ENCODE measurements at places on chromosomes 3 and 15.

- no peaks in the 10 kb centered on the region for H3K27me3 ChIP-seq
- no peaks in the 10 kb centered on the region for H3K4me1 ChIP-seq
- no peak for DNase-seq
These were observed 7.9 kb upstream of the WDR6 start for GRCh38 chr3:48999085-48999858.

DNA sequence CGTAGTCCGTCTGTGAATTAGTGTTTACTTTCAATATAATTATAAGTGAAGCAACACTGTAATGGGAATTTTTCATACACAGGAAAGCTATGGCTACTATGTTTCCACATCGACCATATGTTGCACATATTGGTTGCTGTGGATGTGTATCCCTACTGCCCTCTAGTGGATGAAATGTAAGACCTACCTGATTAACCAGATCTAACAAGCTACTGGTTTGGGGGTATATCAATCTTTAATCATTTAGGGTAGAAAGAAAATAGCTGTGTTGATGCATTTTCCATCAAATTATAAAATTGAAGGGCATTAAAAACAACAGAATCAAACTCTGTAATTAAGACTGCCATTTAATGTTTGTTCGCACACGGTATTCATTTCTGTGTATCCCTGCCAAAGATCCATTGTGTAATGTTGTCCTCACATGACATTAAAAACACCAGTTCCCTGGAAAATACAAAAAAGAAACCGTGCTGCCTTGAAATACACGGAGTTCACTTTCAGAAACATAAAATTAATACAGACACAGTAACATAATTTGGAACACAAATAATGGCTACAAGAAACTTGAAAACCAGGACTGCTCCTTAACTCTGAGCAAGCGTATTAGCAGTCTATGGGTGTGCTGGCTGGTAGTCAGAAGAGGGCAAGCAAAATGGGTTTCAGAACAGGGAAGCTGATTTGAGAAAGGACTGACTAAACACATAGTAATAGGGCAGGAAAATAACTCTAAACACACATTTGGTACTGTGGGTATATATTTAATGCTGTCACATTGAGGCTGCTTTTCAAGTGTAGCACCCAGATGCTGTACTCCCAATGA is 125.1 kb downstream of the TIGIT start:
- H3K4me1 ChIP-seq: no peaks in the 10 kb centered on the region
- no peak overlapping the region for H3K4me3 ChIP-seq
- H3K36me3 ChIP-seq: no peaks in the 10 kb centered on the region

GRCh38 chr3:130918328-130918727 is 24.4 kb downstream of the ATP2C1 start:
- no peak for DNase-seq
- H3K4me3 ChIP-seq: no peak overlapping the region
- no peak overlapping the region for H3K27ac ChIP-seq
- H3K4me1 ChIP-seq: no peaks in the 10 kb centered on the region

DNA sequence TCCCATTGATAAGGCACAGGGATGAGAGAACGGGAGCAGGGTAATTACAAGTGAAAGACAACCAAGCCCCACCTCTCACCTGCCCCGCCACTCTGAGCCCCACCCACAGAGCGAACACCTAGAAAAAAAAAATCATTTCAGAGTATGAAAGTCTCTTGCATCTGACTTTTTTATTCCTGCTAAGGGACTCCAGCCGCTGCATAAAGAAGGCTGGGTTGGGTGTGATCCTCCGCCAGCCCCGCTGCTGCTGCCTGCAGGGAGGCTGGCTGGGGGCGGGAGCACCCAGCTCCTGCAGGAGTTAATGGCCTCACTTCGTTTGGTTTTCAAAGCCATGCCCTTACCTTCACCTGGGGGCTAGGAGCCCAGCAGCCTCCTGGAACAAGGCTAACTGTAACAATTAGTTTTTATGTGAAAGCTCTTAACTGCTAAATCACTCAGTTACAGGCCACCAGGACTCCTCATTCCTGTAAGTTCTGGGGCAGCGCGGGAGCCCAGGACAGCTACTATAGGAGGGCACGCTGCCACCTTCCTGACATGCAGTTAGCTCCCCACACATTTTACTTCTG is 78.0 kb upstream of the SNRPA1 start:
- no peaks in the 10 kb centered on the region for H3K36me3 ChIP-seq
- H3K4me1 ChIP-seq: peaks cover 5% of the 10 kb centered on the region
- H3K4me3 ChIP-seq: peak overlapping the region; percentile 44
- H3K27ac ChIP-seq: no peak overlapping the region
- H3K27me3 ChIP-seq: no peaks in the 10 kb centered on the region

DNA sequence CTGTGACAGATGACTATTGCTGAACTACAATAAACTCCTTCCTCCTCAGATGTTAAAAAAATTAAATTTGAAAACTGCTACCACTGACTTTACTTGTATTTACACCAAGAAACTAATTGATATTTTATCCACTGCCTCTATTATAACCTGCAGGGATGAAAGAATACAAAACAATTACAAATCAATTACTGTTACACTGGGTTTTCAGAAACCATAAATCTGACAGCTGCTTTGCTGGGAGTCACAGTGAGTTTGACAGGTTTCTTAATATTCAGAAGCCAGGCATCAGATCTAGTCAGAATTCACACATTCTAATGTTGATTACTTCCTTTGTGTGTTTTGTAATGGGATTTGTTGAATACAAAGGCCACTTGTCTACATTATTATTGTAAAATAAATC is 252.6 kb upstream of the MRPL3 start:
- no peak for DNase-seq
- no peaks in the 10 kb centered on the region for H3K4me1 ChIP-seq
- H3K36me3 ChIP-seq: peaks cover 10% of the 10 kb centered on the region
- no peak overlapping the region for H3K27ac ChIP-seq
- no peaks in the 10 kb centered on the region for H3K27me3 ChIP-seq

- no peaks in the 10 kb centered on the region for H3K4me1 ChIP-seq
- no peaks in the 10 kb centered on the region for H3K36me3 ChIP-seq
- H3K4me3 ChIP-seq: no peak overlapping the region
- no peaks in the 10 kb centered on the region for H3K27me3 ChIP-seq
- DNase-seq: no peak
- H3K27ac ChIP-seq: no peak overlapping the region
These were observed 22.9 kb downstream of the MITF start for GRCh38 chr3:69761896-69762767.

- no peaks in the 10 kb centered on the region for H3K27me3 ChIP-seq
- no peak overlapping the region for H3K4me3 ChIP-seq
- peaks cover 92% of the 10 kb centered on the region for H3K36me3 ChIP-seq
- no peak overlapping the region for H3K27ac ChIP-seq
These were observed 11.0 kb downstream of the THBS1 start for GRCh38 chr15:39591896-39592315.

- no peak overlapping the region for H3K27ac ChIP-seq
- no peak overlapping the region for H3K4me3 ChIP-seq
- DNase-seq: no peak
- H3K27me3 ChIP-seq: no peaks in the 10 kb centered on the region
These were observed 631.4 kb upstream of the MDFIC2 start for GRCh38 chr3:70943886-70944285.
